ENCODE measurements at places on chromosomes 1 and 21.

GRCh38 chr1:76079475-76080227 lies 5.1 kb downstream of the ST6GALNAC3 start:
- DNase-seq: no peak

GRCh38 chr1:80217377-80217986 lies 1211.0 kb upstream of the ADGRL4 start:
- no peak for DNase-seq

DNA sequence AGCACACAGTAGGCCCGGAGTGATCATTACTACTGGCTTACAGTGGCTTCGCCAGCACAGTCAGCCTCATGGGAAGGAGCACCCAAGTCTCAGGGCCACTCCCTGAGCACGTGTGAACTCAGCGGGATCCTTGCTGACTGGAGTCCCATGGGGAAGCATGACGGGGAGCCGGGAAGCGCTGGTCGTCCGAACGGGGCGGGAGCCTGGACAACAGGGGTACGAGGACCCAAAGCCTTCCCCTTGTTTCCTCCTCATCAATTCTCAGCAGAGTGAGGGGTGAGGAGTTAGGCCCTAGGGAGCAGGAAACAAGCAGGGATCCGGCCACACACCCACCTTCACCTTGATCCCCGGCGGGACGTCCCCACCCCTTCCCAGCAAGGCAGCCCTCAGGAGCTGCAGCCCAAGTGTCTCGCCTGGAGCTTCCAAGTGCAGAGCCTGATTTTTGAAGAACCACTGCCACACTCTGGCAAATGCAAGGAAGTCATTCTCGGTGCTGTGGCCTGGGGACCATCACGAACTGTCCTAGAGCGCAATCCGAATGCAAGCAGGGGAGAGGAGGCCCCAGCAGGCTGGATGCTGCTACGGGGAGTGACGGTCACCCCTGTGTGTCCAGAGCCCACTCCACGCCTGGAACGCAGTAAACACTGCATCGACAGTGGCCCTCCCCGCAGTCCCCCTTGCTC lies 35.5 kb downstream of the TOMM20 start:
- DNase-seq: no peak

DNA sequence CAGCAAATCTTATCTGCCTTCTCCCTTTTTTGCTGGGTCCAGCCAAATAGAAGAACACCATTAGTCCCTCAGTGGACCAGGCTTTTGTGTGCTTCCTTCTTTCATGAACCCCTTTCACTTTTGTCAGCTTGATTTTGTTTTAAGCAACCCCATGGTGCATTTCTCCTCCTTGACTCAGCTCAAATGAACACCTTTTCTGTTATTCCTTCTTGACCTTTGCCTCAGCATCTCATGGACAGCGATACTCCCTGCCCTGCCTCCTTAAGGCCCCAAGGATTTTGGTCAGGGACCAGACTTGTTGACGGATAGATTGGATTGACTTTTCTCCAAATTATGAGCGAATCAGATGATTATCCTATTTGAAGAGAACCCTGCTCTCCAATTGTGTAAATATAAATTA lies 356.6 kb upstream of the USP24 start:
- no peak for DNase-seq

GRCh38 chr1:237736372-237737029 lies 154.2 kb downstream of the ZP4 start:
- DNase-seq: no peak

DNA sequence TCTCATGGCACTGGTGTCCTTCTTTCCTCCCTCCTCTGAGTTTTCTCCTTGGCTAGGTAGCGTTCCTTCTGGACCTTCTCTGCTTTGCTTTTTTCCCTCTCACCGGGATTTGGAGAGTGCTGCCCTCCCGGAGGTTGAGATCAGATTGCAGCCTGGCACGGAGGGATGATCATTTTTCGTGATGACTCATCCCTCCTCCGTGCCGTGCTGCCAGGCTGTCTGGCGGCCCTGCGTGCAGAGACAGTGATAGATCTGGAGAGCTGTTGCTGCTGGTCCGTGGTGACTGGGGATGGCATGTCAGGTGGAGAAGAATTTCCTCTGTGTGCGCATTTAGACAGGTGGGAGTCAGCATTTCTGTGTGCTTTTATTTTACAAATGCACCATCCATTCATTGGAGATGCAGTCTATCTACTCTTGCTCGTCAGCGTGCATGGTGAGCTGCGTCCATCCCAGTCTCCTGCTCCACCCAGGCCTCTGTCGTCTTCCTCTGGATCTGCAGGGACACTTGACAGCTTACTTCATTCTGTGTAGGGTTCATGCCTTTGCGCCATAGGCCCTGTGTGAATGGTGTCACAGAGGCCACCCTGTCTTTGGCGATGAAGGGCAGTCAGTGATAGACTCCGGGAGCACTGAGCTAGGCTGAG lies 104.4 kb downstream of the PCBP3 start:
- no peak for DNase-seq

DNA sequence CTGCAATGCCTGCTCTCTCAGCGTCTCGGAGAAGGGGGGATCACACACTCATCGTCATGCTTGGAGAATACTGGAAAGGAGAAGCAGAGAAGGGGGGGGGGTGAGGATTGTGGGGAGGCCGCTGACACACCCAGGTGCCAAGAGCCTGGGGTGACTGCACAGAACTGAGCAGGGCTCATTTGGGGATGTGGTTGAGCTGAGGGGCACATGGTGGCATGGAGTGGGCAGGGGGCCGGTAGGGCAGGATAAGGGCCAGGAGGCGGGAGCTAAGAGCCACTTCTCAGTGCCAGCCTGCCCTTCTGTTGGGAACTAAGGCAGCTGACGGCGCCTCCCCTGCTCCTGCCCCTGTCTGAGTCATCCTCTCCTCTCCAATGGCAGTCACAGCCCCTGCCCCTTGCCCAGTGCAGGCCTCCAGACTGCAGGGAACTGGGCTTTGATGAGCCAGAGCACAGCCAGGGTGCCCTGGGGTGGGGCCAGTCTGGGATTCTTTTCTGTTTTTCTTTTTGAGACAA lies 27.2 kb downstream of the MRPL37 start:
- no peak for DNase-seq

DNA sequence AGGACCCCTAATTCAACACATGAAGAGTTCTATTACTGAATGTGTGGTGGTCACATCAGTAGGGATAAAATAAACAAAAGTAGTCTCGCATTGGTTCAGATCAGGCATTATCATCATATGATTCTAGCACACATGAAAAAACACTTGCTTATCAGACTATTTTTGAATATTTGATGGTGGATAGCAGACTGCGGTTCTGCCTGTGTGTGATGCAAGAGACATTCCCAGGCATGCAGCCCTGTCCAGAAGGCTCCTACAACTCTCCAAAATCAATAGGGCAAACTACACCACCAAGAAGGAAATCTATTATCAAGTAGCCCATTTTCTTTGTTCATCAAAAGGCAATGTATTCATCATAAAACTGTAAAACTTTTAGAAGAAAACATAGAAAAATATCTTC lies 304.7 kb downstream of the DUSP10 start:
- no peak for DNase-seq

GRCh38 chr1:145827966-145828365 lies 4.0 kb downstream of the POLR3C start:
- DNase-seq: no peak

GRCh38 chr21:25995278-25995677 lies 175.3 kb downstream of the APP start:
- no peak for DNase-seq

- DNase-seq: no peak
These were observed 651 bp downstream of the ZBTB8A start for GRCh38 chr1:32539584-32540571.

DNA sequence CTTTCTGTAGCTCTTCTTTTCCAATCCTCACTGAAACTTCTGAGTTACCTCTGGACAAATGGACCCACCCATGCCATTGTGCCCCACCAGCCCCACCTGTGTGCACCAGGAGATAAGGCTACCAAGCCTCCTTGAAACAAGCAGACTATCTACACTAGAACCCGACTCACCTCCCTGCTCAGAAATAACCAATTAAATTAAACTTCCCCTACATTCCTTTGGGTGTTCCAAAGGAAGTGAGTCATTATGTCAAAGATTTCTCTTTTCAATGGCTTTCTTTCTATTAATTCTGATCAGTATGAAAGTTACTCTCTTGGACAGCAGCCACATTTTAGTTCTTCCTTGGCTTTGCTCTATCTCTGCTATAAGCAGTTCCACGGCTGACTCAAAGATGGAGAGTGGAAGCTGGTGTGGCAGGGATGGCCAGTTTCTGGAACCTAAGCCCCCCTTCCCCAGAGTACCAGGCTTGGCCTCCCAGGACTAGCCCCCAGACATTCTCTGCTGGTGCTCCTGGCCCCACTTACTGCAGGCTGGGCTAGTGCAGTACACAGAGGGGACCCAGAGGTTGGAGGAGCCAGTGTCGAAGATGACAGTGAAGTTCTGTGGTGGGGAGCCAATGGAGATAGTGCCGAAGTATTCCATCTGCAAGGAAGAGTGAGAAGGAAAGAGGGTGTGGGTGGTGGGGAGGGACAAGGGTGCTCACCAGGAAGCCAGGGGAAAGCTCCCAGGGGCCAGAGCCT lies 1.9 kb downstream of the CTSE start:
- DNase-seq: no peak

DNA sequence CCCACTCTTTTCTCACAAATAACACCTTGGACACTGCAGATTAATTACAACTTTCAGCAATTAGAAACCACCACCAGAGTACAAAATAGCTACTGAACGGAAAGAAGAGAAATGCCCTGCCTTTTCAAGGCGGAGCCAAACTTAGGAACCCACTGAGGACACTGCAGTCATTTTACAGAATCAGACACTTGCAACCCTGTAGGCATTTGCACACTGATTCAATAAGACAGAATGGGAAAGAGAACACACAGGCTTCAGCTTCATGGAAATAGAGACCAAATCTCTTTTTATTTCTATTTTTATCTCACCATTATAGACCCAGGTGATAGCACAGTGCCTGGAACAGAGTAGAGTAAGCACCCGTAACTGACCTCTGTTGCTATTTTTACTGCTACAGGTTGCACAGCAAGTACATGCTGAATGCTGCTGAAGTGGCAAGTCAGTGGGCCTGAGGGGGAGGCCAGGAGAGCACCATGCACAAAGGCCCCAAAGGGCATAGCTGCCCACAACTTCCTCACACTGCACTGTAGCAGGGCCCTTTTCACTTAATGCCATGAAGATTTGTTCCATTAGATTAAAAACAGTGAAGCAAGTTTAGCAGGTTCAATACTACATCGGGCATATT lies 50.7 kb upstream of the EDARADD start:
- no peak for DNase-seq

GRCh38 chr21:24197132-24197643 lies 1410.1 kb downstream of the MRPL39 start:
- DNase-seq: no peak

DNA sequence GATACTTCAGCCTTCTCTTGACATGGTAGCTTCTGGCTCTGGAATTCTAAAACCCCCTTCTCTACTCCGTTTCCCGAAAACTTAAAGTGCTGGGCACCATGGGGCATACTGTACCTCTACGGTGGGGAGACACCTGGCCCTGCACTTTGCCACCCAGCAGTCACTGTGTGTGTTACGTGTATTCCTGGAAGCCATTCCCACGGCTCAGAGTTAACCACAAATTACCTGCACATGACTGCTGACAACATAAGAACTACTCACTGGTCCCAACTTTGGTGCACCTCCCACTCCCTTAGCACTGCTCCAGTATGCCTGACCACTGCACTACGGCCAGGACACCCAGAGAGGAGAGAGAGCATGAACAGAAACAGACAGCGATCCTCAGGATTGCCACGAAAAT lies 29.4 kb upstream of the TMPRSS2 start:
- no peak for DNase-seq

- DNase-seq: no peak
These were observed at the start of gene ECE1 for GRCh38 chr1:21289700-21290545. Gene ECE1, minus strand, starts transcription at chr1:21290463. Its CDS starts 49 bp downstream, at chr1:21290414.

- no peak for DNase-seq
These were observed 199.3 kb upstream of the TMEM51 start for GRCh38 chr1:14954210-14954609.

- DNase-seq: no peak
These were observed 4.8 kb downstream of the KISS1 start for GRCh38 chr1:204191456-204191855.

GRCh38 chr1:88891951-88892340 lies 579 bp upstream of the GTF2B start:
- no peak for DNase-seq
